ENCODE measurements at places on chromosomes 5 and 9.

GRCh38 chr9:71680189-71680980 is 87.9 kb downstream of the CEMIP2 start:
- no peak for DNase-seq

GRCh38 chr9:127640908-127641545 is 28.9 kb downstream of the STXBP1 start:
- no peak for DNase-seq

GRCh38 chr5:133409210-133409674 is 203.1 kb downstream of the FSTL4 start:
- no peak for DNase-seq

- DNase-seq, result no peak
Observed at GRCh38 chr5:138439477-138440158, 761 bp downstream of the REEP2 start.

DNA sequence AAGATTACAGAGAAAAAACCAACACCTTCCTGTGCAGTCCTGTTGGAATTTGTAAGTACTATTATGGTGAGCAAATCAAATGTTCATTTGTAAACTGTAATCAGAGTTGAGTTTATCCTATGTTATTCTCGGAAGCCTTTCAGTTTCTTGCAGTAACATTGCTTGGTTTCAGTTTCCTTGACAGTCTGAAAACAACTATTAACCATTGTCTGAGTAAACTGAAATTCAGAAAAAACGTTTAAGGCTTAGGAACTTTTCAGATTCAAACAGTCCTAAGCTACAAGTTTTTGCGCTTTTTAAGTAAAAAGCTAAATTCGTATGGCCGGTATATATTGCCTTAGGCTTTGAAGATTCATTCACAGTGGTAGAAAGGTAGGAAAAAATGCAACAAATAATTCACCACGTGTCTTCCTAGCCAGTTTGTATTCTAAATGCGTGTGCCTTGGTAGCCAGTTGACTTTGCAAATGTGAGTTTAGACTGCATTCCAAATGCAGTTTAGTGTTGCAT is 2.5 kb downstream of the GPBP1 start:
- no peak for DNase-seq

- no peak for DNase-seq
Observed at GRCh38 chr9:113042884-113043657, 13.5 kb downstream of the ZFP37 start.

GRCh38 chr9:16398691-16399090 is 471.8 kb downstream of the BNC2 start:
- no peak for DNase-seq

DNA sequence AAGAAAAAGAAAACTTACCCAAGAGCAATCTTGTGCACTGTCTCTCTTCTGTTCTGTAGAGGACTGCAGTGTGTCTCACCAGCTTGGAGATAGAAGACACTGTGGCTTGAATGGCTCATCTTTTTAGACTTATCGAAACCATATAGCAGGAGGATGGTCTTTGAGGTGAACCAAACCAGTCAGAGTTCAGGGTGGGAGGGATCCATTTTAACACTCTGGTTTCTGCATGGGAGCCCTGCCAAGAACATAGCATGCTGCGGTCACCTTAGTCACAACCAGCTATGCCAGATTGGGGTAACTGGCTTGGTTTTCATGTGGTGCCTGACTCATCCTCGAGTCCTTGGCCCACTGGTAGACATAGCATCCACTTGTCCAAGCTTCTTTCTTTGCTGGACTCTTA is 135.1 kb downstream of the PAPPA start:
- DNase-seq, result no peak

GRCh38 chr5:172417983-172418630 is 36.2 kb downstream of the SH3PXD2B start:
- no peak for DNase-seq

- no peak for DNase-seq
Observed at GRCh38 chr9:136629001-136629878, 33.5 kb upstream of the EGFL7 start.

DNA sequence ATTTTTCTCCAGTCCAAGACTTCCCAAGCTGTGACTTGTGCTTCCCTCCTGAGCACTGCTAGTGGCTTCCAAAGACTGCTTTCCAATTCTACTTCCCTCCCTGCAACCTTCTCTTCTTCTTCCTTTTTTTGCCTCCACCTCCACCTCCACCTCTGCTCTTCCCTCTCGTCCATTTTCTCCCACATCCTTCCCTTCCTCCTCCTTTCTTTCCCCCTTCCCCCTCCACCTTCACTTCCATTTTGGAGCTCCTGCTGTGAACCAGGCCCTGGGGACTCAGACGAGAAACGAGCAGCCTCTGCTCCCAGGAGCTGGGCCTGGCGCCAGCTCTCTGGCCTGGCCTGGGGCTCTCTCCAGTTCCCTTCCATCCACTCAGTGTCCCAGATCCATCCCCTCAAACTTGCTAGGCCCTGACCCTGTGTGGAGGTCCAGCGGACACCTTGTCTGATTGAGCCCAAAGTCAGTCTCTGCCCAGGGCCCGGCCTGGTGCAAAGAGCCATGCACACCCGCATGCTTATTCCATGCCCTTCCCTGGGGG is 5.6 kb downstream of the GADD45G start:
- no peak for DNase-seq

DNA sequence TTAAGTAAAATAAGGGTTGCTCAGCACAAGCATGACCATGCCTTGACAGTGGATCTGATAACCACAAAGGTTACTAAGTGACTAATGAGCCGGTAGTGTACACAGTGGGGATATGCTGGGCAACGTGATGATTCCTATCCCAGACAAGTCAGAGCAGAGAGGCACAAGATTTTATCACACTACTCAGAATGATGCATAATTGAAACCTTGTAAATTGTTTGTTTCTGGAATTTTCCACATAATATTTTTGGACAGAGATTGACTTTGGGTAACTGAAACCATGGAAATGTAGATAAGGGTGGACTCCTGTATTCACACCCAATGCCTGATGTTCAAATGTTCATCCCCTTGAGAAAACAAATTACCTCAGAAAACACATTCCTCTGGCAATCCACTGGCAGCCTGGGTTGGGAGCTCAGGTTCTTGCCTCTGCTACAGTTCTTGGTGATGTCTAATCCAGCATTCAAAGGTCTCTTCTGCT is 16.2 kb upstream of the ERAP1 start:
- peak; percentile 34 for DNase-seq

GRCh38 chr9:86706391-86706790 is 240.9 kb downstream of the GAS1 start:
- no peak for DNase-seq

- no peak for DNase-seq
Observed at GRCh38 chr5:178376921-178377582, 144.4 kb upstream of the PHYKPL start.

- DNase-seq, result peak; percentile 42
Observed at GRCh38 chr5:15003511-15003920, 131.9 kb upstream of the ANKH start.

- DNase-seq, result no peak
Observed at GRCh38 chr5:13551645-13552044, 392.8 kb downstream of the DNAH5 start.

DNA sequence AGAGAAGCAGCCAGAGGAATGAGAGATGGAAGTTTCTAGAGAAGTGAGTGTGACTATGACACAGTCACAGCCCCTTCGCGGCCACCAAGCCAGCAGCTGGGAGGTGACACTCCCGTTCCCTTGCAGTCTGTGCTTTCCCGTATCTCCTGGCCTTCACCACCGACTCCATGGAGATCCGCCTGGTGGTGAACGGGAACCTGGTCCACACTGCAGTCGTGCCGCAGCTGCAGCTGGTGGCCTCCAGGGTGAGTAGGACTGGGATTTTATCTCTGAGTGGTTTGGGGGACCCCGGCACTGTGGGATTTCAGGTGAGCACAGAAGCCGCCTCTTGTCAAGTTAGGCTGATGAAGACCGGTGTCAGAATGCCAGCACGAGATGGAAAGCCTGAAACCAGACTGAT is 12.1 kb upstream of the SLC2A8 start:
- no peak for DNase-seq

DNA sequence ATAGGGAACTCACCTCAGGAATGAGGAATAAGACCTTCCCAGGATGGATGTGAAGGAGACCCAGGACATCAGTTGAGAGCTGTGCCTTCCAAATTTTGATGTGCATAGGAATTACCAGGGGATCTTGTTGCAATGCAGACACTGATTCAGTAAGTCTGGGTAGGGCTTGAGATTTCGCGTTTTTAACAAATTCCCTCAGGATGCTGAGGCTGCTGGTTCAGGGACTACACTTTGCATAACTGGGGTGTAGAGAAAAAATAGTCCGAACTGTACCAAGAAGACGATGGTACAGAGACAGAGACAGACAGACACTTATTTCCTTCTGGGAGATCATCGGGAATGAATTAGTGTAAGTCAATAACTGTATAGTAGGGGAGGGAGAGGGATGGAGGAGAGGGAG is 82.3 kb upstream of the FREM1 start:
- no peak for DNase-seq

GRCh38 chr5:144141585-144141984 is 28.9 kb downstream of the YIPF5 start:
- no peak for DNase-seq

Measured in T-helper 2 cell treated with Interferon-gamma antibody and Interleukin-4, amounts not matched to agents 5 μg/mL and 100 μg/mL, for 36 hours (primary cell).